ENCODE measurements at places on chromosomes 7 and 10.
A peak's percentile ranks its signal among the peaks of the same experiment; 100 is the strongest.

DNA sequence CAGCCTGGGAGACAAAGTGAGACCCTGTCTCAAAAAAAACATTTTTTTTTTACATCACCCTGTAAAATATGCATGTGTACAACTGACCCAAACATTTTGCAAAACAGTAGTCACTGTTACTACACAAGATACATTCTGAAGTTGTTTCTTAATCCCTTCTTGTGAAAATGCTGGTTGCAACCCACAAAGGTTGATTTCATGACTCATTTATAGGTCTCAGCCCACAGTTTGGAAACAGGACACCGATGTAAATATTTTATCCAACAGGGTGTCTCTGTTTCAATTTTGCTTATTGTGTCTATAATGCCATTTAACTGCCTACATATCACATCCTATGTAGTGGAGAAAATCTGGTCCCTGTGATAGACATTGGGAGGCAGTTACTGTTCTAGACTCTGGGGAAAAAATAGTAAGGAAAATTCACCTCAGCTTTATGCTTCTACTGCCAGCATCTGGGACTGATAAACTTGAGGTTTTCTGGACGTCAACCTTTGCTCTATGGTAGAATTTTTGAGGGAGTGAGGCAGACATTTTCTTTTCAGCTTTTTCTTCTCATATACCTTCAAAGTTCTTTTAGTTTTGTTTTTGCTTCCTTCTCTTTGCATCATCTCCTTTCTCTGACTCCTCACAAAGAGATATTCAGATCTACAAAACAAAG lies 1.6 kb upstream of the RAB19 start:
- H3K36me3 ChIP-seq: no peaks in the 10 kb centered on the region
- H3K4me3 ChIP-seq: no peak overlapping the region
- peak; percentile 65 for DNase-seq
- H3K27me3 ChIP-seq: peaks cover 14% of the 10 kb centered on the region
- no peak overlapping the region for H3K27ac ChIP-seq

GRCh38 chr10:131346456-131346855 lies 34.9 kb upstream of the TCERG1L start:
- no peaks in the 10 kb centered on the region for H3K4me1 ChIP-seq
- no peak overlapping the region for H3K4me3 ChIP-seq
- no peaks in the 10 kb centered on the region for H3K27me3 ChIP-seq
- H3K27ac ChIP-seq: no peak overlapping the region
- no peaks in the 10 kb centered on the region for H3K36me3 ChIP-seq

DNA sequence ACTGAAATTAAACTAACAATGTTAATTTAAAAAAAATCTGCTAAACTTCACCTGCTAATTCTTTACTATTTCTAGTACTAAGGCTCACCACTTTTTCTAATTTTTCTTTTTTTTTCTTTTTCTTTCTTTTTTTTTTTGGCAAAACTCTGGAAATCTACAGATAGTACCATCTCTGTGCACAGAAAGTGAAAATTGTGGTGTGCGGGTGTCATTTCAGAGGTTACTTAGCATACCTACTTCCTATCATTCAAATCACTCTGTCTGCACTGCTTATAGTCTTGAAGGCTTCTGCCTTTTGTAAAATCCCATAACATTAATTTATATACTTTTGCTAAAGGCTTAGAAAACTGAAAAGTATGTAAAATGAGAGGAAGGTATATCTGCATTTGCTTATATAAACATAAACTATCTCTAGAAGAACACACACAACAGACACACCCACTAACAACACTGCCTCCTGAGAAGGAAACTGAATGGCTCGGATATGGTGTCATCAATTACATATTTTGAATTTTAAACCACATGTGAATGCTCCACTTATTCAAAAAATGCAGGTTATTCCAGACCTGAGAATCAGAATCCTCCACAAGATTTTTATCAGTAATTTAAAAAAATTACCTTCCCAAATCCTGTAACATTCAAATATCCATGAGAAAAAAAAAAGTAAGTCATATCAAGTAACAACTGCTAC lies 229.5 kb downstream of the PARD3 start:
- H3K4me3 ChIP-seq: no peak overlapping the region
- peaks cover 15% of the 10 kb centered on the region for H3K4me1 ChIP-seq
- no peaks in the 10 kb centered on the region for H3K27me3 ChIP-seq
- DNase-seq: no peak

DNA sequence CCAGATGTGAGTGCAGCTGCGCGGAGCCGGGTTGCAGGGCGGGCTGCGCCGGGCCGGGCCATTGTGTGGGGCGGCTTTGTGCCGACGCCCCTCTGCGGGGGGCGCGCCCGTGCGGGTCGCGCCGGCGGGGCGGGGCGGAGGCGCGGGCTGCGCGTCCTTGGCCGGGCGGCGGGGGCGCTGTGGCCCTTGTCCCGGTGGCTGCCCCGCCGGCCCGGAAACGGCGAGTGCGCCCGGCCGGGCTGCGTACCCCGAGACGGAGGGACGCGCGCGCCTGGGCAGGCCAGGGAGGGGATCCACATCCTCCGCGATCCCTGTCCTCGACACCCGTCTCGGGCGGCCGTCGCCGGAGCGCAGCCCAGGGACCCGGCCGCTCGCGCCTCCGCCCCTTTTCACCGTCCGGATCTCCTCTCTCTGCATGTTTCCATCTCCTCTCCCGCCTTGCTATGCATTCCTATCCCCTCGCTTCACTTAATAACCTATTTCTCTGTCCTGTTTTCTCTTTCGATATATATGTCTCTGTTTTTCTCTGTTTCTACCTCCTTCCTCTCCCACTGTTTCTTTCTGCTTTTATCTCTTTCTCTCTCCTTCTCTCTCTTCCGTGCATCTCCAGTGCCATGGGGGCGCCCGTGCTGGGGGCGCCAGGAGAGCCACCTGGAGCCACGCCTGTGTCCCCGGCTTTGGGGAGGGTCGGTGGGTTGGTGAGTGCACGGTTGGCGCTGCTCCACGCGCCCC lies 765 bp downstream of the PFKFB3 start:
- no peaks in the 10 kb centered on the region for H3K27me3 ChIP-seq
- peak; percentile 30 for DNase-seq
- peaks cover 28% of the 10 kb centered on the region for H3K4me1 ChIP-seq
- peak overlapping the region; percentile 89 for H3K4me3 ChIP-seq

DNA sequence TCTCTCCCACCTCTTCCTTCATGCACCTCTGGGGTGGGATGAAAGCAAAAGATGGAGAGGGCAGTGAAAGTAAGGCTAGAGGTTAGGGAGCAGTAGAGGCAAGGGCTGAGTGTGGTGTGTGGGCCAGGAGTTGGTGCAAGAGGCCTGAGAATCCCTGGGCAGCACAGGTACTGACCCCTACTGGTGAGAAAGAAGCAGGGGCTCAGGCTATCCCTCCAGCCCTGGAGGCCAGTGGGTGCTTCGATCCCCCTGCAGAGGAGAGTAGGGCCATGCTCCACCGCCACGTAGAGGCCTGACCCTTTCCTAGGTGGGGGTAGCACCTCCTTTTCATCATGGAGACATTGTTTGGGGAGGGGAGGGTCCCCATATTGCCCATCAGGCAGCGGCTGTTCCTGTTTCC lies 9.8 kb downstream of the CDHR1 start:
- H3K27ac ChIP-seq: no peak overlapping the region
- DNase-seq: no peak
- no peaks in the 10 kb centered on the region for H3K4me1 ChIP-seq
- H3K27me3 ChIP-seq: peaks cover 4% of the 10 kb centered on the region
- no peak overlapping the region for H3K4me3 ChIP-seq
- H3K36me3 ChIP-seq: no peaks in the 10 kb centered on the region

DNA sequence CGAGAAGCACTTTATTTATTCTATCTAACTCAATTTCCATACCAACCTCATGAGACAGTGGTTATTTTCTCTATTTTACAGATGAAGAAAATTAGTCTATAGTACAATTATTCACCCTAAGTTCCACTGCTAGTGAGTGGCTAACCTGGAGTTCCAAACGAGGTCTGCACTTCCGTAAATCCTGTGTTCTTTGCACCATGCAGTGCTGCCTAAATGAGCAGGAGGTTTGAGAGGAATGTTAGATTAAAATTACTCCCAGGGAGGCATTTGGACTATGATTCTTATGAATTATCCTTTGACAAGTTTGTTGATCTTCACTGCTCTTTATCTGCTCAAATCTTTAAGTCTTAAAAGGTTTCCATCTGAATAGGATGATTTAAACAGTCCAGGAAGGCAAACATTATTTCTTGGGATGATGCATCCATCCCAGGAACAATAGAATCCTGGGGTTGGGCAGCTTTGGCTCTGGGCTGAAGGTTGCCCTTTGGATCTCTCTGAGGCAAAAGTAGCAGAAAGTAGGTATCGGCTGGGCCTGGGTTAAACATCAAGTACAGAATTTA lies 400.8 kb downstream of the REEP3 start:
- DNase-seq: no peak
- no peaks in the 10 kb centered on the region for H3K36me3 ChIP-seq
- no peaks in the 10 kb centered on the region for H3K4me1 ChIP-seq
- no peak overlapping the region for H3K4me3 ChIP-seq
- H3K27me3 ChIP-seq: no peaks in the 10 kb centered on the region
